ENCODE measurements at places on chromosomes 2 and 18.

DNA sequence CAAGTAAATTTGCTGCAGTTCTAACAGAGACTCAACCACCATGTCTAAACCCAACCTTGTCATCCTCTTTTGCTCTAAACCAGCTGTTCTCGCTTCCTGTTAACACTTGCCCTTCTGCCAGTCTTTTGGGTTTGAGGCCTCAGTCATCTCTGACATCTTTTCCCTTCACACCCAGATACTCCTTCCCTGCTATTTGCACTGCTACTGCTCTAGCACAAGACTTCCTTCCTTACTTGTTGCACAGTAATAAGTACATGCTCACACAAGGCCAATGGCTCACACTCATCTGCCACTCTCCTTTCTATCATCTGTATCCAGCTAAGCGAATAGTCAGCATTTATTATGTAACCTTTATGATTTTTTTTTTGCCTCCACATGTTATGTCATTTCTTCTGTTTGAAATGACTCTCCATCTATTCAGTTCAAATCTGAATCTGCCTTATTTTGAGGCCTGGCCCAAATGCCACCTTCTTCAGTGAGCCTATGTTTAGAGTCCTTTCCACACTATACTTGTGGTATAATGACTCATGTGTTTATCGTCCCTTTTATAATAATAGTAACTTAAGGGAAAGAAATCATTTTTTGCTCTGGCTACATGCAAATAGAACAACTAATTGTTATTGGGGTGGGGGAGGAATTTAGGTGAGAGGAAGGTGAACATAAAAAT, 22.5 kb upstream of the CDKL4 start:
- no peak for DNase-seq

DNA sequence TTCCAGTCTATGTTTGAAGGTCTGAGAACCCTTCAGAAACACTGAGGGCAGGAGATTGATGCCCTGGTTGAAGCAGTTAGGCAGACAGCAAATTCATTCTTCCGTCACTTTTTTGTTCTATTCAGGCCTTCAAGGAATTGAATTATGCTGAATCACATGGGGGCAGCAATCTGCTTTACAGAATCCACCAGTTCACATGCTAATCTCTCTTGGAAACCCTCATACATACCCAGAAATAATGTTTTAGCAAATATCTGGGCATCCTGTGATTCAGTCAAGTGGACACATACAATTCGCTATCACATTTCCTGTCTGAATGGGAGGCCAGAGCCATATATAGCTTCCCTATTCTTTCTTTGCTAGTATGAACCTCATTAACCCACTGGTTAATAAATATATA, 301.4 kb upstream of the CNTNAP5 start:
- DNase-seq = no peak

DNA sequence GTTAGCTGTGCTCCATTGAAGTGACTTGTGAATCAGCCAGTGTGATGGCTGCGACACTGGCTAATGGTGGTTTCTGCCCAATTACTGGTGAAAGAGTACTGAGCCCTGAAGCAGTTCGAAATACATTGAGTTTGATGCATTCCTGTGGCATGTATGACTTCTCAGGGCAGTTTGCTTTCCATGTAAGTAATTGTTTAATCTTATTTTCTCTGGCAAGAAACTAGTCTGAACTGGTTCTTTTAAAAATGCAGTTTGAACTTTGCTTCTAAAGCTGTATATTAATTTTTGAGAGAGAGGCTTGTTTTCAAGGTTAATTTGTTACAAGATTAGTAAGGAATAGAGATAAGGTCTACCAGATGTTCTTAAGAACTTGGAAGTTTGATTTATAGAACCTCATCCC, 46.7 kb downstream of the GLS start:
- no peak for DNase-seq

- no peak for DNase-seq
These were observed at the start of gene ANKRD53 for GRCh38 chr2:70978341-70979179. Gene ANKRD53 (plus strand): TSS chr2:70978630. CDS start chr2:70978646, 16 bp downstream.

DNA sequence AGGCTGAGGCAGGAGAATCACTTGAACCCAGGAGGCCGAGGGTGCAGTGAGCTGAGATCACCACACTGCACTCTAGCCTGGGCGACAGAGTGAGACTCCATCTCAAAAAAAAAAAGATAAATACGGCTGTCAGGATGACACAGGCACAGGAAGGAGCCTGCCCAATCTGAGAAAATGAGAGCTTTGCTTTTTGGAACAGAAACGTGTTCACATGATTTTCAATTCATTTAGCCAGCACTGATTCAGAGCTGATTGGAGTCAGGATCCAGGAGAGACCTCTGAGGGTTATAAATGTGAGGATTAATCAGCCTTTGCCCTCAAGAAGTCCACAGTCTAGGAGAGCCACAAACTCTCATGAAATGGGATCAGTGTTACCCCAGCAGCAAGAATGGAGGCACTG, 6.9 kb upstream of the SMAD7 start:
- DNase-seq = no peak

- no peak for DNase-seq
These were observed 135.9 kb upstream of the EPAS1 start for GRCh38 chr2:46161315-46161714.

GRCh38 chr2:235570966-235571692, 77.3 kb downstream of the AGAP1 start:
- no peak for DNase-seq

DNA sequence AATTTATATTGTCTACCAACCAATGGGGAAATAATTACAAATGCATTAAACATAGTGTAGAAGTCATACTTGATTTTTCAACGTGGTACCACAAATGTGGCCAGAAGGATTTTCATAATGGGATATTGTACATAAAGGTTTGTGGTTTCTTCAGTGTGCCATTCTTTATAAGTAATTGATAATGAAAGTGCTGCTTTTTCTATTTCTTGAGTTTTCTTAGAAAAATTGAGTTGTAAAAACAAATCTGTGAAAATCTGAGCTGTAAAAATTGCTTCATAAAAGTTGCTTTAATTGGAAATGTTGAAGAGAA, 103.6 kb downstream of the KYNU start:
- no peak for DNase-seq
